ENCODE measurements at places on chromosomes 5 and 9. TPM values are rescaled to one million over a fixed set of nuclear protein-coding genes. Genes with fewer than 3 reads are reported as not detected.
A peak's percentile ranks its signal among the peaks of the same experiment; 100 is the strongest.

- DNase-seq: no peak
These were observed 871.4 kb upstream of the CDH10 start for GRCh38 chr5:25516141-25516540.

GRCh38 chr5:95615164-95615467 is 4.8 kb upstream of the GPR150 start:
- DNase-seq: no peak

DNA sequence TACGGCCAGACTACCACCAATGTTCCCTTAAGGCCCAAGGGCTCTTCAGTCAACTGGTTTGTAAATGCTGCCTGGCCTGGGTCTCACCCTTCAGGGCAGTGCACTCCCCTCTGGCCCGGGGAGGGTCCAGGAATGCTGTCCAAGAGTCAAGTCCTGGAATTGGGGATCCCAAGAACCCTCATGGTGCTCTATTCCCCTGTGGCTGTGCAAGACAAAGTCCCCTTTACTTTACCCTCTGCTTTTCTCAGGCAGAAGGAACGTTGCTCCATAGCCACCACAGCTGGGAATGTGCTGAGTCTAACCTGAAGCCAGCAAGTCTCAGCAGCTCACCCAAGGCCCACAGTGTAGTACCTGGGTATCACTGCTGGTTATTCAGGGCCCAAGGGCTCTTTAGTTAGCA is 51.3 kb upstream of the CRHBP start:
- DNase-seq: no peak

- no peak for DNase-seq
These were observed 402.4 kb upstream of the GRAMD2B start for GRCh38 chr5:126020770-126021169.

DNA sequence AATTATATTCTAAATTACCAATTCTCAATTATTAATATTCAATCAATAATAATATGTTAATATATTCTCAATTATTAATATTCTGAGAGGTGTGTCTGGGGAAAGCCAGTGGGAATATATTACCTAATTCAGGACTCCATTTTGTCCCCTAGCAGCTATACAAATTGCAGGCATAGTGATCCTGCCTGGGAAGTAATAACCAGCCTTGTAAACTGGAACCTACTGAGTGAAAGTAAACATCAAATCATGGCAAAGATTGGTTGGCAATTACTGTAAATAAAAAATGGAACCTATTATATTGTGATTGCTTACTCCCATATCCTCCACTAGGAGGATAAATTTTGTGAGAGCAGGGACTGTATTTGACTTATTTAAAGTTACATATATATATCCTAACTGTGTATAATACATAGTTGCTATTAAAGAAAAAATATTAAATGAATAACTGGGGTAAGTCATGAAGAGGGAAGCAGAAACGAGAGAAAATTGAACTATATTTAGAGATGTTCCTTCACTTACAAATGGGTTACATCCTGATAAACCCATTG is 150.5 kb upstream of the ELL2 start:
- no peak for DNase-seq

GRCh38 chr5:144427866-144428265 is 257.2 kb downstream of the KCTD16 start:
- DNase-seq: no peak

DNA sequence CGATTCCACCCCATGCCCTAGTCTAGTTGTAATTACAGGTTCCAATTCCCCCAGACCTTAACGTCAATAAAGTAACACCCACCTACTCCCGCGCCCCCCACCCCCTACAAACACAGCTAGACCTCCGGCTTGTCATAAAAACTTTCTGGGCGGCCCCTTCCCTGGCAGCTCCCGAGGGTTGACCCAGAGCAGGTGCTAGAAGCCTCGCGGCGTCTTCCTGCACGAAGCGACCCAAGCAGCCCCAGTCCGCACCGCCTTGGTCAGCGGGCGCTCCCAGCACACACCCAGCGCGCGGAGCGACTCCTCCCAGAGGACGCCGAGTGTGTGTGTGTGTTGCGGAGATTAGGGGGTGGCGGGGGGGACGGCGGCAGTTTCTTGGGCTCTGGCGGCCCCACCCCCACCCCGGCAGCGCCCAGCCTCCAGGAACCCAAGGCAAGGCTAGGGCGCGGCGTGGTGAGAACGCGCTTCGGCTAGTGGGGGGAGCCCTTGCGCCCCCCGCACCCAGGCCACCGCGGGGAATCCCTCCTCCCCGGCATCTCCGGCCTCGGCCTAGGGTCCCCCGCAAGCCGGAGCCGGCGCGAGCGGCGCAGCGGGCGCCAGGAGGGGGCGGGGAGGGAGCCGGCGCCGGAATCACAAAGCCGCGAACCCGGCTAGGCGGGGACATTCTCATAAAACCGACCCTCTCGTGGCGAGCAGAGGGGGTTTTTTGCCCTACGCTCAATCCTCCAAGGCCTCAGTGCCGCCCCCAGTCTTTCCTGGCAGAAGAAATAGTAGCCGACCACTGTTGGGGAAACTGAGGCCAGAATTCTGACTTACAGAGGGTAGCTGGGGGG is 2.2 kb downstream of the PCDH1 start:
- DNase-seq: peak; percentile 73

Gene ADAMTS19
- 2.1 TPM for total RNA-seq

Gene TRIP13
- total RNA-seq: 0.25 TPM

Gene CCNI2
- total RNA-seq: not detected

Gene GRXCR2
- total RNA-seq: 2.7 TPM

Gene OGN
- 32.1 TPM for total RNA-seq

Gene ZNF189
- total RNA-seq: 36.0 TPM

Gene TEK
- total RNA-seq: 25.3 TPM
